ENCODE measurements at places on chromosomes 4 and X.

- no peak for DNase-seq
These were observed 95.7 kb downstream of the PWWP3B start for GRCh38 chrX:106263817-106264216.

- DNase-seq: no peak
These were observed 28.1 kb upstream of the FRMPD3 start for GRCh38 chrX:107421337-107421861.

GRCh38 chr4:143358923-143359643 is 22.4 kb downstream of the GAB1 start:
- no peak for DNase-seq

GRCh38 chr4:74878323-74878722 is 54.6 kb upstream of the PARM1 start:
- no peak for DNase-seq

GRCh38 chrX:19991350-19991718 is 473 bp upstream of the BCLAF3 start:
- DNase-seq: no peak

- no peak for DNase-seq
These were observed 131.4 kb upstream of the ADGRL3 start for GRCh38 chr4:61068745-61069144.

DNA sequence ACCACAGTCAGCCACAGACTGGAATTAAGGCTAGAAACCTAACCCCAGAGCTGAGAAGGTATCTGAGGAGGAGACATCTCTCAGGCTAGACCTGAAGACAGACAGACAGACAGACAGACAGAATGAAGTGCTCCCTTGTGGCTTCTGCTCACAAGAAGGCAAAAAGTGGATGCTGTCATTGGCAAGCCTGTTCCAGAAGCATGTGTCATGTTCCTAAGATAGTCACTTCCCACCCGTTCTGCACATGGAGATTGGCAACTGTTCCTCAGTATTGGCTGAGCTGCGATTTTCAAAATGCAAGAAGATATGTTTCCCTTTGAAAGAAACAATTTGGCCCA is 166.4 kb downstream of the NSUN7 start:
- no peak for DNase-seq

DNA sequence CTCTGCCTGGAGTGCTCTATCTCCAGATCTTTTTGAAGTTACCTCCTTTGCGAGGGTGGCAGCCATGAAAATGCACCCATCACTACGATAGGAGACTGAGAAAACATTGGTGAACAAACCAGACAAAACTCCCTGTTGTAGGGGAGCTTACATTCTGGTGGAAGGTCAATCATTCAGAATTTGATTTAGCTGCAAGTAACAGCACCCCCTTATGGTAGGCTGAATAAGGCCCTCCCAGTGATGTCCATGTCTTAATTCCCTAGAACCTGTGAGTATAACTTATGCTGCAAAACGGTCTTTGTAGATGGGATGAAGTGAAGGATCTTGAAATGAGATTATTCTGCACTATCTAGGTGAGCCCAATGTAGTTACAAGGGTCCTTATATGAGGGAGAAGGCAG is 5.6 kb upstream of the TEC start:
- DNase-seq: peak; percentile 13

- no peak for DNase-seq
These were observed 21.0 kb downstream of the TNIP3 start for GRCh38 chr4:121143131-121143530.

DNA sequence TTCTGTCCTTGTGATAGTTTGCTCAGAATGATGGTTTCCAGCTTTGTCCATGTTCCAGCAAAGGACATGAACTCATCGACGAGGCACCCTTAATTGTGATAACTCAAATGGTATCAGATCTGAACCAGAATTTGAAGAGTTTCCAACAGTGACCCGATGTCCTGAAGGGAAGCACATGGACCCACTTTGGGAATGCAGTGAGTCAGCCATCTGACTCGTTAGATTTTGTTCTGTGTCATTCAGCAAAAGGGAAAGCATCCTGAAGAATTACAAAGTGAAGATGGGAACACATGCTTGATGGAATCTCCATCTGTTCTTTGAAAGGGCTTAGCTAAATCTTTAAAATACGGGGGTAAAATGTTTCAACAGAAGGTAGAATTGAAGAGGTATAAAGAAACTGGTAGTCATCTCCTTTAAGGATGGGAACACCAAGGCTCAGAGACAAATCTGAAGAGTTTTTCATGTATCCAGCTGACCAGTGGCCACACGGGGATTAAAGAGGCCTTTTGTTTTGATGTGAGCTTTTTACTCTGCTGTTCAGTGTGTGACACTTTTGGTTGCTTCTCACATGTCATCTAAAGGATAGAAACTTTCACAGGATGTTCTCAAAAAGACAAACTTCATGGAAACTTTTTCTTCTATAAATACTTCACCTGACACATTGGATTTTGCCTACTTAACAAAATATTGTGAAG is 393.8 kb downstream of the INPP4B start:
- no peak for DNase-seq

GRCh38 chrX:97898798-97899197 is 1015.1 kb downstream of the RPA4 start:
- DNase-seq: no peak

- DNase-seq: no peak
These were observed 18.5 kb upstream of the WWC2 start for GRCh38 chr4:183080372-183081115.

DNA sequence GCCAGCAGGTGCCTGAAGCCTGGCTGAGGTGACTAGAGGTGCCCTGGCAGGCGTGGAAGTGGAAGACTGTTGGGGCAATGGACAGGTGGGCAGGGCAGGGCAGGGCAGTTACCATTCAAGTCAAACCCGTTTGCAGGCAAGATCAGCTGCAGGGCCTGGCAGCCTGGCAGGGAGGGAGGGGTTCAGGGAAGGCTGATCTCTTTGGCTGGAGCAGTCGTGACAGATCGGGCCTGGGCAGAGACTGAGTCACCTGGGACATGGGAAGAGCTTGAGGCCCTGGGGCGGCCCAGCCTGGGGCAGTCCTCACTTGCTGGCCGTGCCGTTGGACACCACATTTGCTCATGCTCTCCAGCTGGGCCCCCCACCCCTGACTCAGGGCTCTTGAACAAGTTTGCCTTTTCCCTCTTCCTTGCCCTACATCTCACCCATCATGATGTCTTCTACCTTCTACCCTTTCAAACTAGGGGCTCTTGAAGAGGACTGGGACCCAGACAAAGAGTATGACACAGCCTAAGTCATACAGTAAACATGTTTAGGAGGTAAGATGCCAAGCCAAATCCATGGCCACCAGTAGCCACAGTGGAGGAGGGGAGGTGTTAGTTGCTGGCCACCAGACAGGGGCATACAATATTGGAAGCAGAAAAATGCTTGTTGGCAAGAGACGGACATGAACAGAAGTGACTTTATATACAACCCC is 2.0 kb upstream of the ZNF185 start:
- DNase-seq: peak; percentile 44

GRCh38 chrX:119389871-119390501 is 9.2 kb upstream of the SLC25A43 start:
- DNase-seq: no peak

DNA sequence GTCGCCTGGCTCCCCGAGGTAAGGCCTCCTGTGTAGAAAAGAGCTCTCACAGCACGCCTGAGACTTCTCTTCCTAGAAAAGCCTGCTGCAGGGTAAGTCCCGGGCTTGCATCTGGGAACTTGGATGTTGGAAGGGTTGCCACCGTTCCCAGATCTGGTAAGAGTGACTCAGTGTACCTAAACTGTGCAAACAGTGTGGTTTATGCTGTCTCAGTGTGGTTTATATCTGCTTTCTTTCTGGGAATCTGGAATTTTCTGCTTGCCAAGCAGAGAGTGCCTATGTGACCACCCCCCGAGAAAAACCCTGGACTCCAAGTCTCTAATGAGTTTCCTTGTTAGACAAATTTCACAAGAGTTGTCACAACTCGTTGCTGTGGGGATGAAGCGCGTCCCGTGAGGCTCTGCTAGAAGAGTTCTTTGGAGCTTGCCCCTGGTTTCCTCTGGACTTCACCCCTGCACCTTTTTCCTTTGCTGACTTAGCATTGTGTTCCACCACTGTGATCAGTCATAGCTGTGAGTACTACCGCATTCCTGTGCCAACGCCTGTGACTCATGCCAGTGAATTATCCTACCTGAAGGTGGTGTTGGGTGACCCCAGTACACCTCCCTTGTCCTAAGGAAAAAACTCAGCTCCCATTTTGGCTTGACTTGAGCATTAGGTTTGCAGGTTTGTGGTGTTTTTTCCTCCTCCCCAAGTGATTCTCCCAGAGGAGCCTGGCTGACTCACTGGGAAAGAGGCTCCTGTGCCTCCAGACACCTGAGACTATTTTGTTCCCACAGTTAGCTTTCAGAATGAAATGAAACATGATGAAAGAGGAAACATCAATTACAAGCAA is 14.5 kb downstream of the SLC2A9 start:
- DNase-seq: peak; percentile 53

- DNase-seq: no peak
These were observed 144.3 kb upstream of the CPEB2 start for GRCh38 chr4:14857981-14858380.

GRCh38 chr4:114378305-114378903 is 220.2 kb upstream of the UGT8 start:
- DNase-seq: no peak
